ENCODE measurements at places on chromosomes 7 and 10.

GRCh38 chr10:133325440-133326222 lies 11.1 kb downstream of the CALY start:
- DNase-seq = no peak

GRCh38 chr7:114976666-114977065 lies 54.8 kb downstream of the MDFIC start:
- no peak for DNase-seq

GRCh38 chr7:17558558-17559332 lies 260.3 kb downstream of the AHR start:
- no peak for DNase-seq

DNA sequence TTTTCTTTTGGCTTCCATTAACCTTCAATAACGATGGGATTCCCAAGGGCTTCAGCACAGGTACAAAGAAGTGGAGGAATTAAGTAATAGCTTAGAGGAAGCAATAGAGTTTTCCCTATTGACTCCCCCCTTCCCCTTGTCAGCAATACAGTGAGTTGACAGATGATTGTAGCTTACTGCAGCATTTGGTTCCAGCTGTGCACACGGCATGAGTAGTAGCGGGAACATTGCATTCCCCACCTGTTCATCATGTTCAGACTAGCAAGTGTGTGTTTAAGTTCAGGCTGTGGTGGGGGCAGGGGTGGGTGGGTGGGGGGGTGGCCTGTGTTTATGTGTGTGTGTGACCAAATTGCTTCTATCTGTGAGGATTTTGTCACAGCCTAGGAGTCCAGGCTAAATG lies 4.6 kb upstream of the ADRA2A start:
- no peak for DNase-seq

DNA sequence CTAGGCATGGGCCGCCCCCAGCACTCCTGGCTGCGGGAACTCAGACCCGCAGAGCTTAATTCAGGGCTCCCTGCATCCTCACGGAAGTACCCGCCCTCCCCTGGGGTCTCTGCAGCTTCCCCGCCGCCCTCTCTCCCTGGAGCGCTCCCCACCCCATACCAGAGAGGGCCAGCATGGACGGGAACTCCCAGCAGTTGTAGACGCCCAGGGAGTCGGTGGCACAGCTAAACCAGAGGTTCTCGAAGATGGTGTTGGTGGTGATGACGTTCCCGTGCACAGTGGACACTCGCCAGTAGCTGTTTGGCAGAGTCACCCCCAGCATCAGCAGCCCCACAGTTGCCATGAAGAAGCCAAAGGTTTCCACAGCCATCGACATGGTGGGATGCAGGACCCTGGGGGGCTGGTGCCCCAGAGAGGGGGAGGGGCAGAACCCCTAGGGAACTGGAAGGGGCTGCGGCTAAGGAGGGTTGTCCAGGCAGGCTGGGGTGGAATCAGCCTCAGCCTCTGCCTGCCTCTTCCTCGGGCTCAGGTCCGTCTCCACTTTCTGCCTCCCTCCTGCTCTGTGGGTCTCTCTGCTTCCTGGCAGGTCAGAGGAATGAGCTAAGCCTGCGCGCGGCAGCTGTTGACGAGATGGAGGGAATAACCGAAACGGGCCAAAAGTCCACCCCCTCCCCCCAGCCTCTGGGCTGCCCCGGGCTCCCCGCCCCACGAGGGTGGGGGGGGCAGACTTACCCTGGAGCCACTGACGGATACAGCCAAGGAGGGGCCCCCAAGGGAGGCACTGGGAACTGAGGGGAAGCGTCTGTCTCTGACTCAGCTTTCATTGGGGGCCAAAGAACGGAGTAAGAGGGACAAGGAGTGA lies at the start of gene CLDN15:
Gene CLDN15 (minus strand): TSS at position 597 of the 862 bp plus-strand sequence. CDS start 221 bp downstream, at position 376.
- DNase-seq = no peak

DNA sequence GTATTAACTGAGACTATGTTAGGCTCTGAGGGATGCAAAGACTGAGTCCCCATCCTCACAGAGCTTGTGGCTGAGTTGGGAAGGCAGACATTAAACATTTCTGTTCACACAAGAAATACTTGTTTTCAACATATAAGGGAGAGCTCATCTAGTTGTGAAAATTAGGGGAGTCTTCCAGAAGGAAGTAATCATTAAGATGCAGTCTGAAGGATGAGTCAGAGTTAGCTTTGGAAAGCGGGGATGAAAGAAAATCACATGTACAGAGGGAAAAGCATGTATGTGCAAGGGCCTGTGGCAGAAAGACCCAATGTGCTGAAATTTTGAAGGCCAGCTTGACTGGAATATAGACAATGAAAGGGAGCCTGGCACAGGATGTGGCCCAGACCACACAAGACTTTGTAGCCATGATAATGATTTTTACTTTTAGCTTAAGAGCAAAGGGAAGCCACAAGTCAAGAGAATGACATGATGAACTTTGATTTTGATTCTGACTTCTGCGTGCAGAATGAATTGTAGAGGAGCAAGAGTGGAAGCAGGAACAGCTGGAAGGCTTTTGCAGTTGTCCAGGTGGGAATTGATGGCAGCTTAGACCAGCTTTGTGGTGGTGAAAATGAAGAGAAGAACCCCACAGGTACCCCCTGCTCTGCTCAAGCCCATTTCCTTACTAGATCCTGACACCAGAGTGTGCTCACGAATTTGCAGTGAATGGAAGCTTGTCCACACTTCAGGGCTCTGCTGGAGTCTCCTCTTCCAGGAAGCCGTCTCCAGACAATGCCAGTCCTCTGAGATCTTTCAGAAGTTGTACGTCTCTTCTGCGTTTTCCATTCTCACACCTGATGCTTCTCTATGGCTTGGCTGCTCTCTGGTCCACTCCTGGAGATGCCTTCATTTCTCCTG lies 115.6 kb downstream of the ATXN7L1 start:
- no peak for DNase-seq

DNA sequence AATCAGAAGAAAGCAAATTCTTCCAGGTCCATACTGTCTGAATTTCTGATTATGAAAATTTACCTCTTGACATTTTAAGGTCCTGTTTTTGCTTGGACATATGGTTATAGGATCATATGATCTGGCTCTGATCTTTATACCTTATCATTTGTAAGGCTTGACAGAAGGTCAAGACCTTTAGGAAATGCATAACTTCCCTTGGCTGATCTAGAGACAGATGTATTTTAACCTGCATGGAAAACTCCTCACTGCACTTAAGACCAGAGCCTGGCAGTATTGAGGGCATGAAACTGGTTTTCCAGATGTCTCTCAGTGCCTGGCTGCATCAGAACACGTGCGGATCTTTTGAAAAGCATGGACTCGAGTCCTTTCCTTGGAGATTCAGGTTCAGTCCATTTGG lies 55.9 kb downstream of the TRRAP start:
- no peak for DNase-seq

GRCh38 chr7:119983468-119983867 lies 289.5 kb upstream of the KCND2 start:
- no peak for DNase-seq

GRCh38 chr10:87867453-87867852 lies 4.0 kb downstream of the PTEN start:
- no peak for DNase-seq

DNA sequence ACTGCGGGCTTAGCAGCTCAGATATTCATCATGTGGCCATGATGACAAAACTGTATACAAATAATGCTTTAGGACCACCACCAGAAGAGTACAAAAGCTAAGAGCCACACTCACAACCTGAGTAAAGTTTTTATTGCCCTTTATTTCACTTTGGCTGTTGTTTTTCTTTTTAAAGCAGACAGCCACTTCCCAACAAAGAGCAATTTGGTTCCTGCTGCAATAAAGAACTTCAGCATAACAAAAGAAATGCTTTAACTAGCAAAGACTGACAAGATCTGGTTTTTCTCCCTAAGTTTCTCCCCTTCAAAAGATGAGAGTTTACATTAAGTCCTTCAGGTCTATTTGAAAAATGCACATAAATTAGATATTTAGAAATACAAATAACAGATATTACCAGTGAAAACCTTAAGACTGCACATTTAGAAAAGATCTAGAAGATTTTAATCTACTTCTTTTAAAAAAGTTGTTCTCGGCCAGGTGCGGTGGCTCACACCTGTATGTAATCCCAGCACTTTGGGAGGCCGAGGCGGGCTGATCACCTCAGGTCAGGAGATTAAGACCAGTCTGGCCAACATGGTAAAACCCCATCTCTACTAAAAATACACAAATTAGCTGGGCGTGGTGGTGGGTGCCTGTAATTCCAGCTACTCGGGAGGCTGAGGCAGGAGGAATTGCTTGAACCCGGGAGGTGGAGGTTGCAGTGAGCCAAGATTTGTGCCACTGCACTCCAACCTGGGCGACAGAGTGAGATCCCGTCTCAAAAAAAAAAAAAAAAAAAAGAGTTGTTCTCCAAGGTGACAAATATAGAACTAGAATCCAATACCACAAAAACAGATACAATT lies 59.4 kb downstream of the WAPL start:
- no peak for DNase-seq

DNA sequence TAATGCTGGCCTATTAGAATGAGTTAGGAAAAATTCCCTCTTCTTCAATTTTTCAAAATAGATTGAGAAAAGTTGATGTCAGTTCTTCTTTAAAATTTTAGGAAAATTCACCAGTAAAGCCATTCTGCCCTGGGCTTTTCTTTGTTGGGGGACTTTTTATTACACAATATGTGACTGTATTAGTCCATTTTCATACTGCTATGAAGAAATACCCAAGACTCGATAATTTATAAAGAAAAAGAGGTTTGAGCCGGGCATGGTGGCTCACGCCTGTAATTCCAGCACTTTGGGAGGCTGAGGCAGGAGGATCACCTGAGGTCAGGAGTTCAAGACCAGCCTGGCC lies 12.7 kb downstream of the TAS2R40 start:
- no peak for DNase-seq

DNA sequence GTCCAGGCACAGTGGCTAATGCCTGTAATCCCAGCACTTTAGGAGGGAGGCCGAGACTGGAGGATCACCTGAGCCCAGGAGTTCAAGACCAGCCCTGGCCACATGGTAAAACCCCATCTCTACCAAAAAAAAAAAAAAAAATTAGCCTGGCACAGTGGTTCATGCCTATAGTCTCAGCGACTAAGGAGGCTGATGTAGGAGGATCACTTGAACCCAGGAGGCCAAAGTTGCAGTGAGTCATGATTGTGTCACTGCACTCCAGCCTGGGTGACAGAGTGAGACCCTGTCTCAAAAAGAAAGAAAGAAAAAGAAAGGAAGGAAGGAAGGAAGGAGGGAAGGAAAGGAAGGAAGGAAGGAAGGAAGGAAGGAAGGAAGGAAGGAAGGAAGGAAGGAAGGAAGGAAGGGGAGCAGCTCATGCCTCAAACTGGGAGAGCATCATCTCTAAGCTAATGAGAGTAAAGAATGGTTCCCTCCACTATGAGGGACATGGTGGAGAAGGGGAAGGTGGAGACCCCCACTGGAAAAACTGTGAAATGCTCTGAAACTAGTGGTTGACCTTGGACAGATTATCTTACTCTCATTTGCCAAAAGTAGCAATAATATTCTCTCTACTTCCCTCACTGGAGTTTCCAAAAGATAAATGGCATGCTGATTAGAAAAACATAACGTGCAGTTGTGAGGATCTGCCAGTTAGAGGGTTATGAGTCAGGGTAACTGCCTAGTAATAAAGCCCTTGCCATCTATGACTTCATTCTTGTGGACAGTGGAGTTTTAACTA lies 16.8 kb downstream of the GIMAP5 start:
- no peak for DNase-seq

- DNase-seq = no peak
Observed at GRCh38 chr10:15715619-15716227, 4.0 kb downstream of the ITGA8 start.

GRCh38 chr7:40019558-40019957 lies 69.5 kb downstream of the CDK13 start:
- DNase-seq = no peak

DNA sequence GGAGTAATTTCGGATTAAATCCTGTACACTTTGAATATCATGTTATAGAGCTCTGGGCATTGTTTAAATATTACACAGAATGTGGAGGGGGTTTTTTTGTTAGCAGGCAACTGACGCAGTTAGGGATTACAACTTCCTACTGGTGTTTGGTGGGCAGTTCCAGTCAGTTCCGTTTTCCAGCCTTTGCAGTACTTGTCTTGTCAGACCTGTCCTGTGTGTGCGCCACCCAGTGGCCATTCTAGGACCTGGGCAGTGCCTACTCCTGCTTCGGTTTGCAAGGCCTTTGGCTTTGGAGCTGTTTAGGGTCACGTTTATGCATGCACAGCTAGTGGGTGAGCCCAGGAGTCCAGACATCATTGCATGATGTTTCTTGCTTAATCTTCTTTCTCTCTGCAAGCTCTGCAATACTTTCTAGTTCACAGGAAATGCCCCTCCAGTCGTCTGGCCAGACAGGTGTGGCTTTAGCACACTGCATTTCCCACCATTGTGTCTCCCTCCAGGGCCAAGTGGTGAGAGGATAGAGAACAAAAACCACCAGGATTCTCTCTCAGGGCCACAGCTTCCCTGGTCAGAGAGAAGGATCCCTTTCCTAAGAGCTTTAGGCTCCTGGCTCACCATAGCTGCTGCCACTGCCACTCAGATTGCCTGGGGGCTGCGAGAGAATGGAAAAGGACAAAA lies 96.5 kb upstream of the TARP start:
- peak; percentile 73 for DNase-seq

GRCh38 chr7:28672397-28672797 lies 260.1 kb downstream of the CREB5 start:
- DNase-seq = no peak

DNA sequence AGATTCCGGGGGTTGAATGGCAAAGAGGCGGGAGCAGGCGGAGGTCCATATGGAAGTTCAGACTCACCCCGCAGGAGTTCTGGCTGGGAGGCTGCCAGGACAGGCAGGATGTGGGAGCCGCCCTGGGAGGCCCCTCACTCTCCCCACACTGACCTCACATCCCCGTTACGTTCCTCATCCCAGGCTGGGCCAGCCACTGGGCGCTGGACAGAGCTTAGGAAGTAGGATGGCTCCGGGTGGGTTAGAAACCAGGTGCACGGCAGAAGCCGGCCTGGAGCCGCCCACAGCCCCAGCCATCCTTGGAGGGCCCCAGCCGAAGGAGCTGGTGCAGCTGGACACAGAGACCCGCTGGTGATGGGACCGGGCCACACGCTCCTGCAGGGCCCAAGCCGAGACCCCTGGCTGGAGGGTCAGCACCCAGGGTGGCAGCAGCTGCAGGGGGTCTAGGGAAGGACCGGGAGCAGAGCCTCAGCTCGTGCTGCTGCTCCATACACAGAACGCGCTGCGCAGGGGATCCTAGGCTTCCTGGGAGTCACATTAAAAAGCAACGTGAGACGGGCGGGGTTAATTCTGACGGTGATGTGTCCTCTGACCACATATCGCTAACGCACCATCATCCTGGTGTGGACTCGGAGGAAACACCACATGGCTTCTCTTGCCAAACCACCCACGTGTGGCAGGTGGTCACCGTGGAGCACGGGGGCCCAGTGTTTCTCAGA lies 98.6 kb upstream of the DIP2C start:
- DNase-seq = no peak

DNA sequence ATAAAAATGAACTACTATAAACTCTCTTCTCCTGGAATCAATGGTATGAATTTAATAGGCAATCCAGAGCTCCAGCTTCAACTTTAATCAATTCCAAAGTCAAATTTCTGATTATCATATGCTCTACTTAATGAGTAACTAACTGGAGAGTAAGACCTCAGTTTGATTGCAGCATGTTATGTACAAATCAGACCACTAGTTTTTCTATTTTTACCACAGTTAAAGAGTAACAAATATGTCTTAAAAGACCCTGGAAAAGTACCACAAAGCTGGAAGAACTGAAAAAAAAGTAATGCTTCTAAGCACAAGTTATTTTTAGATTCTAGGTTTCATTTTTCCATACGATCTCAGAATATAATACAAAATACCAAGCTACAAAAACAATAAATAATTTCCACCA lies 56.0 kb upstream of the TNKS2 start:
- no peak for DNase-seq

Data from stimulated activated CD4-positive, alpha-beta T cell treated with anti-CD3 and anti-CD28 coated beads, Interleukin-1b, Interleukin-23, amount 100 ng/mL, for 4 hours (primary cell).